CD4-positive, alpha-beta memory T cell (primary cell): ENCODE measurements at places on chromosomes 12 and 14.
A peak's percentile ranks its signal among the peaks of the same experiment; 100 is the strongest.

- DNase-seq: no peak
These were observed 1.1 kb upstream of the SOAT2 start for GRCh38 chr12:53101931-53102781.

DNA sequence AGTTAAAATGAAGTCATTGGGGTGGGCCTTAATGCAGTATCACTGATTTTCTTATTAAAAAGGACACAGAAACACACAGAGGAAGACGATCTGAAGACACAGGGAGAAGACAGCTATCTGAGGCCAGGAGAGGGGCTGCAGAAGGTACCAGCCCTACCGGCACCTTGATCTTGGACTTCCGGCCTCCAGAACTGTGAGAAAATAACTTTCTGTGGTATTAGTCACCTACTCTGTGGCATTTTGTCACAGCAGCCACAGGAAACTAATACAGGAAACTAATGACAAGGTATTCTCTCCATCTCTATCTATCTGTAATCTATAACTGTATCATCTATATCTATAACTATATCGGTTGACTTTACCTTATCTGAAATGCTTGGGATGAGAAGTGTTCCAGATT is 1149.5 kb downstream of the BCL11B start:
- DNase-seq: no peak

DNA sequence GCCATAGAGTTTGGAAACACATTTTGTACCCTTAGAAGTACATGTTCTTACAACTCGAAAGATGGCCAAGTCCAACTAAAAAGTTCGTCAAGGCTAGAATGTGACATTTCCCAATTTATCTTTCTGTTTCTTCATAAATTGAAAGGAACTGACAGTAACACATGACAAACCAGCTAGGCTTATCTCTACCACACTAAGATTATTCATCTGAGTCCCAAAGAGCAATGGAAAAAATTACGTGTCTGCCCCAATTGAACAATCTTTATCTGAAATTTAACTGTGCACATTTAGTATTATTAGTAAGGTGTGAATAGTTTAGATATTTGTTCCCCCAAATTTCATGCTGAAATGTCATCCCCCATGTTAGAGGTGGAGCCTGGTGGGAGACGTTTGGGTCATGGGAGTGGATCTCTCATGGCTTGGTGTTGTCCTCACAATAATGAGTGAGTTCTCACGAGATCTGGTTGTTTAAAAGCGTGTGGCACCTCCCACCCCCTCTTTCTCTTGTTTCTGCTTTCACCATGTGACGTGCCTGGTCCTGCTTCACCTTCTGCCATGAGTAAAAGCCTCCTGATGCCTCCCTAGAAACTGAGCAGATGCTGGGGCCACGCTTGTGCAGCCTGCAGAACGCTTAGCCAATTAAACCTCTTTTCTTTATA is 13.3 kb downstream of the CPM start:
- no peak for DNase-seq

- DNase-seq: no peak
These were observed 469.0 kb downstream of the GALC start for GRCh38 chr14:87524011-87524410.

DNA sequence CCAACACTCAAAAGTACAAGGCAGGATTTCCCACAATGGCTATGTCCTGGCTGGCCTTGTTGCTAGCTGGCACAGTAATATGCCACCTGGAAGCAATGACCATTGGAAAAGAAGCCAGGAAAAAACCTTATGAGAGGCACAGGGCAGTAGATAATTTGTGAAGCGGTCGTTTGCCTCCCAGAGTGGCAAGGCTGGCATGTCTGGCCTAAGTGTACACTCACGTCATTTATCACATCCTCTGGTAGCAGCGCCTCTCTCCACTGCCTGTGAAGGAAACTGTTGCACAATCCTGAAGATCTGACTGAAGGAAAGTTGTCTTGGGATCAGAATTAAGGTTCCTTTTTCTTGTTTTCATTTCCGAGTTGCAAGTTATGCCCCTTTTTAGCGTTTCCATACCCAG is 408.5 kb downstream of the ZFP36L1 start:
- no peak for DNase-seq

GRCh38 chr12:43241986-43242385 is 310.0 kb downstream of the ADAMTS20 start:
- DNase-seq: no peak

- DNase-seq: no peak
These were observed 169.3 kb downstream of the KTN1 start for GRCh38 chr14:55749201-55749812.

- DNase-seq: no peak
These were observed 35.2 kb downstream of the CDC42BPB start for GRCh38 chr14:103022002-103022684.

GRCh38 chr14:89317051-89317691 is 99.9 kb downstream of the FOXN3 start:
- DNase-seq: no peak

DNA sequence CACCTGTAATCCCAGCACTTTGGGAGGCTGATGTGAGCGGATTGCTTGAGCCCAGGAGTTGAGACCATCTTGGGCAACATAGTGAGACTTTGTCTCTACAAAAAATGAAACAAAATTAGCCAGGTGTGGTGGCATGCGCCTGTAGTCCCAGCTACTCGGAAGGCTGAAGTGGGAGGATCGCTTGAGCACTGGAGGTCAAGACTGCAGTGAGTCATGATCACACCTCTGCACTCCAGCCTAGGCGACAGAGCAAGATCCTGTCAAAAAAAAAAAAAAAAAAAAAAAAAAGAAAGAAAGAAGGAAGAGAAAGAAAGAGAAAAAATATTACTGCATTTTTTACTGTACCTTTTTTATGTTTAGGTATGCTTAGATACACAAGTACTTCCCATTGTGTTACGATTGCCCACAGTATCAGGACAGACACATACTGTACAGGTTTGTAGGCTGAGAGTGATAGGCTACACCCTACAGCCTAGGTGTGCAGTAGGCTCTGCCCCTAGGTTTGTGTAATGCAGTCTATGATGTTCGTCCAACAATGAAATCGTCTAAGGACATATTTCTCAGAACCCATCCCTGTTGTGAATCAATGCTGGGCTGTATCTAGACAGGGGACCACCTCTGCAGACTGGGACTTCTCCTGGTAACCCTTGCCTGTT is 160.4 kb upstream of the PWP1 start:
- DNase-seq: no peak

GRCh38 chr14:26008290-26008689 is 589.5 kb downstream of the NOVA1 start:
- DNase-seq: no peak

DNA sequence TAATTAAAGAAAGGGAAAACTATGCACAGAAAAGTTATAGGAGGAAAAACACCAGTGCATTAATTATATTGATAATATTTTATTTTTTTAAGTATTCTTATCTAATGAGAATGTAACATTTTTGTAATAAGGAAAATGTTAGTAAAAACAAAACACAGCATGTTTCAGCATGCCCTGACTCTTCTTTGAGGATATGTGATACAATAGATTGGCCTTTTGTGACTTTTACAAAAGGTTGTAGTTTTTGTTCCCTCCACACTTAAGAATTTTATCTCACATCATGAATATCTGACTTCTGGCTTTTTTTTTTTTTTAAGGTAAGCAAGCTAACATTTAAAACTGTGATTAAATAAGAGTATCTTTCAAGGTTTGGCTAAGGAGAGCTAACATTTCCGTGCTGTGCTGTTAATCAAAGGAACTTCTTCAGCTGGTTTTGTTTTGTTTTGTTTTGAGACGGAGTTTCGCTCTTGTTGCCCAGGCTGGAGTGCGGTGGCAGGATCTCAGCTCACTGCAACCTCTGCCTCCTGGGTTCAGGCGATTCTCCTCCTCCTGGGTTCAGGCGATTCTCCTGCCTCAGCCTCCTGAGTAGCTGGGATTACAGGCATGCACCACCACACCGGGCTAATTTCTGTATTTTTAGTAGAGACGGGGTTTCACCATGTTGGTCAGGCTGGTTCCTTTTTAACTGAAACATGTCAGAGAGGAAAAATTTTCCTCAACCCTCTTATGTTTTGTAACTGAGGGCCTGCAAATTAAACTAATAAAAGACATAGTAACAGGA is 30.8 kb upstream of the RESF1 start:
- peak; percentile 41 for DNase-seq

GRCh38 chr12:10031321-10031720 is 839 bp downstream of the CLEC9A start:
- no peak for DNase-seq

DNA sequence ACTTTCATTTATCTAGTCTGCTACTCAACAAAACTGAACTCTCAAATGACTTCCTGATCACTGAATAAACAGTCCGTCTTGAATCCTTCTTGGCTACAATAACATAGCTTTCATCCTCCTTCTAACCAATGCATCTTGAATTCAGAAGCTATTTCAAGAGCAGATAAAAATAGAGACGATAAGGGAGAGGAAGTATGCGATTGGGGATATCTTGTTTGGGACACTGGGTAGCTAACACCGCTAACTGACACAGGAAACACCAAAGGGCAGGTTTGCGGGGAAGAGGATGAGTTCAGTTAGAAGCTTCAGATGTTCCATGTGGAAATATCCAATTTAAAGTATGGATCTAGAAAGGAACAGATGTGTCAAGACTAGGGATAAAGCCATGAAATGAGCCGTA is 102.5 kb downstream of the SLC41A2 start:
- no peak for DNase-seq

GRCh38 chr14:92960706-92961566 is 38.0 kb downstream of the CHGA start:
- no peak for DNase-seq

- no peak for DNase-seq
These were observed 46.7 kb downstream of the BHLHE41 start for GRCh38 chr12:26077915-26078702.

- DNase-seq: no peak
These were observed 100.4 kb downstream of the TMTC3 start for GRCh38 chr12:88242571-88242925.

GRCh38 chr12:68957273-68957672 is 24.3 kb upstream of the CPM start:
- no peak for DNase-seq

- DNase-seq: no peak
These were observed 200.9 kb downstream of the TMEM132C start for GRCh38 chr12:128467882-128468281.

GRCh38 chr14:98208211-98208611 is 1063.8 kb downstream of the BCL11B start:
- DNase-seq: no peak

DNA sequence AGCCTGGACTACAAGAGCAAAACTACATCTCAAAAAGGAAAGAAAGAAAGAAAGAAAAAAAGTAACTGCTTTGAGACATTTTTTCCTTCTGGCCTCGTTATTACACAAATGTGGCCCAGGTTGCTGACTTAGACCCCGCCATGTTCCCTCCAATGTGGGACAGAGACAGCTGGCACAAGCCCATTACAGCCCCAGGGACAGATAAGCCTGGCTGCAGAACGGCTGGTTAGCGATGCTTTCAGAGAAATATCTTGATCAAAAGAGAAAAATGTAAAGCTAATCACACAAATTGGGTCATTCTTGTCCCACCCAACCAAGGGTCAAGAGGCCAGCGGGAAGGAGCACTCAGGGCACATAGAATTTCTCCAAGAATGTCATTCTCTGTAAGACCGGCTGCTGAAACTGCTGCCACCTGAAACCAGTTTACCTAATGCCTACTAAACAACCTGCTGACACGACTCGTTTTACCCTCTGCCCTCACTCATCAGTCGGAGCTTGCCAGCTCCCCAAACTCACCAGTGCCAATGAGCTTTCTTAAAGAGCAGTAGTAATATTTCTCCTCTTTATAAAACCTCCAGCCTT is 63.1 kb downstream of the TNFAIP2 start:
- no peak for DNase-seq

- DNase-seq: no peak
These were observed 620 bp downstream of the PGAM5 start for GRCh38 chr12:132711080-132711843.

GRCh38 chr14:49853572-49854375 is 1.2 kb upstream of the NEMF start:
- peak; percentile 82 for DNase-seq

GRCh38 chr14:54796961-54797360 is 105.7 kb downstream of the GCH1 start:
- no peak for DNase-seq

DNA sequence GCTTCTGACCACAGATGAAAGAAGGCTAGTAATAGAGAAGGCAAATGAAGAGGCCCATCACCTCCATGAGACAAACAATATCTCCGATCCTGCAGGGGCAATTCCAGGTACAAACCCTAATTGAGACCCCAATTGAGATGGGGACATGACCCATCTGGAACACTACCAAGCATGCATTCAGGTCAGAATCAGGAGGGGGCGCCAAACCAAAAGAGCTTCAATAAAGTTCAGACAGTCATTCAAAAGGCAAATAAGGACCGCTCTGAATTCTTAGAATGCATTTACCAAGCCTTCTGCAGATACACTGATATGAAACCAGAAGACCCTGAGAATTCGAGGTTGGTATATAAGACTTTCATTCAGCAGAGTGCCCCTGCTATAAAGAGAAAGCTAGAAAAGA is 10.2 kb upstream of the EDDM3B start:
- peak; percentile 25 for DNase-seq

DNA sequence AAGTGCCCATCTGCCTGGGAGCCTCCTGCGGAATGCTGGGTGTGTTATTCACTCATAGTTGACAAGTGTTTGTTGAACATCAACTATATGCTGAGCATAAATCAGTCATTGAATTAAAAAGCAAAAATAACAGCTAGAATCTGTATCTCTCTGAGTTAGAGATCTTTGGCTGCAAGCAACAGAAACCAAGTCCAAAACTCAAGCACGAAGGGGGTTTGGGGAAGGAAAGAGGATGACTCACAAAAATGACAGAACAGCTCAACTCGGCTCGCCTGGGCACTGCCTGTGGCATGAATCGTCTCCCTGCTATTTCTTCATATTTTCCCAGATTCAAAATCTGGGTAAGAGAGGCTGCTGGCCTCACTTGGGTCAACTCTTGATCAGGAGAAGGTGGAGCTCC is 72.6 kb upstream of the NCOR2 start:
- no peak for DNase-seq

DNA sequence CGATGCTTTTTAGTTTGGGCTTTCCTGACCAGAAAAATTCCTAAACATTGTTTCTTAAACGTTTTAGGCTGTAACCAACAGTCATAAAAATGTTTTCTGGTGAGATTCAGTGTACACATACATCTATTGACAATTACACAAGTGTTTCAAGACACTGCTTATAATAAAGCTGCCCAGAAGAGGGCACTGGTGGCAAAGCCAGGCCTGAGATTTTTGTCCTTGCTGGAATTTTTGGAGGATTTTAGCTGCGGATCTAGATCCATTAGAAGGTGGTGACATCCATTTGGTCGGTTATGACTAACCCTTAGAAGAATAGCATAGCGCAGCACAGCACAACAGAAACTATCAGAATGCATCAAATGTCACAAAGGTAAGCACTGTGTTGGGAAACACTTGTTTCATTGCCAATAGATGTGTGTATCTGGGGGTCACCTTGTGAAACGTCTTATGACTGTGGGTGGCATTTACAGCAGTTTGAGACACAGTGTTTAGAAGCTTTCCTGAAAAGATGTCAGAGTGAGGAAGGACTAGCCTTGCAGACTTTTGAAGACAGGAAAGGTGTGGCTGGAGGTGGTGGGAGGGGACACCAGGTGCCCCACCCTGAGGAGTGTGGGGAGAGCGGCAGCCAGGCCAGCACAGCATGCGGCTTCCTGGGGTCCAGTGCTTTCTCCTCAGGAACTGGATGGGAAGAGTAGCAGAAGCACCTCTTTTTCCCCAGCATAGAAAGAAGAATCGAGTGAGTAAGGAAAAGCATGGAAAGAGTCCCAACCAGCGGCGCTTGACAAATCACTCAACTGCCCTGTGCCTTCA is 54.7 kb upstream of the FKBP4 start:
- no peak for DNase-seq
